ENCODE measurements at places on chromosomes 6 and 20.

GRCh38 chr6:16966791-16967469 is 134.9 kb upstream of the STMND1 start:
- DNase-seq = no peak

DNA sequence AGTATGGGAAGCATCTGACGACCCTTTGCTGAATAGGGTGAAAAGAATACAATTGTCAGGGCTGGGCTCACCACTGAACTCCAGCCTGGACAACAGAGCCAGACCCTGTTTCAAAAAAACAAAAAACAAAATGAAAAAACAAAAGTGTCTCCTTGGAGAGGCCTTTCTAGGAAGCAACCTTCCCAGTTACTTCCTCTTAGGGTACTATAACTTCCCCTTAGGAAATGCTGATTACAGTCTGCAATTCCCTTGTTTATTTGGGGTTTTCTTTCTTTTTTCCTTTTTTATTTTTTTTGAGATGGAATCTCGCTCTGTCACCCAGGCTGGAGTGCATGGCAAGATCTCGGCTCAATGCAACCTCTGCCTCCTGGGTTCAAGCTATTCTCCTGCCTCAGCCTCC is 20.5 kb upstream of the TTPAL start:
- DNase-seq = no peak

DNA sequence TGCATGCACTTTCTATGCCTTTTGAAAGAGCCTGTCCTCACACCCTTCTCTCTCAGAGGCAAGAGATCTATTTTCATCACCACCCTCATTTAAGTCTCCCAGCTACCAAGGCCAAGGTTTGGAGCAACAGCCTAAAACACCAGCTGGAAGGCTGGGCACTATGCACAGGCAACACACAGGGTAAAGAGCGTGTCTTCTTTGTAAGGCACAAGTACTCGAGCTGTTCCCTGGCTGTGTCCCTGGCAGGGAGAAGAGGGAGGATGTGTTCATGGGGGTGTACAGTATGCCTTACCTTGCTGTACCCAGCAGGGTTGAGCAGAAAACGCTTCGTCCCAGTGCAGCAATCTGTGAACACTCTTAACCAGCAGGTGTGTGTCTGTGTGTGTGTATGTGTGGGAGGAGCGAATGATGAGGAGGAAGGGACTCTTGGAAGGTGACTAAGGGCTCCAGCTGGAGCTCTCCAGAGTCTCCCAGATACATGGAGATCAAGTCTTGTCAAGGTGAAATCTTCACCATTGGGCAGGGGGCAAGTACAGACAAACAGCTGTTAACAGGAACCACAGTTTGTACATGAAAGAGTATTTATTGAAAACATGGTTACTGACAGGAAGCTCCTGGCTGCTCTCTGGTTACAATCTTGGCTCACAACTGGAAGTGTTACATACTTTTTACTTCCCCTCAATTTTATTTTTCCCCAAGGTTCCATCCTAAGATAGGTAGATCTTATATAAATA is 40.8 kb downstream of the ELMO2 start:
- no peak for DNase-seq

- no peak for DNase-seq
These were observed 32.5 kb downstream of the ADGRG6 start for GRCh38 chr6:142334294-142334693.

All from hematopoietic multipotent progenitor cell treated with erythropoietin and hydrocortisone succinate and interleukin-3 and kit ligand, for 6 days (in vitro differentiated cells).